ENCODE measurements at places on chromosomes 7 and 10. TPM values are rescaled to one million over a fixed set of nuclear protein-coding genes. Genes with fewer than 3 reads are reported as not detected.

The ZNRF2 gene
- total RNA-seq = 7.7 TPM

The HNRNPH3 gene
- 130 TPM for total RNA-seq

The LIPM gene
- not detected for total RNA-seq

The CPED1 gene
- total RNA-seq = 19.2 TPM

DNA sequence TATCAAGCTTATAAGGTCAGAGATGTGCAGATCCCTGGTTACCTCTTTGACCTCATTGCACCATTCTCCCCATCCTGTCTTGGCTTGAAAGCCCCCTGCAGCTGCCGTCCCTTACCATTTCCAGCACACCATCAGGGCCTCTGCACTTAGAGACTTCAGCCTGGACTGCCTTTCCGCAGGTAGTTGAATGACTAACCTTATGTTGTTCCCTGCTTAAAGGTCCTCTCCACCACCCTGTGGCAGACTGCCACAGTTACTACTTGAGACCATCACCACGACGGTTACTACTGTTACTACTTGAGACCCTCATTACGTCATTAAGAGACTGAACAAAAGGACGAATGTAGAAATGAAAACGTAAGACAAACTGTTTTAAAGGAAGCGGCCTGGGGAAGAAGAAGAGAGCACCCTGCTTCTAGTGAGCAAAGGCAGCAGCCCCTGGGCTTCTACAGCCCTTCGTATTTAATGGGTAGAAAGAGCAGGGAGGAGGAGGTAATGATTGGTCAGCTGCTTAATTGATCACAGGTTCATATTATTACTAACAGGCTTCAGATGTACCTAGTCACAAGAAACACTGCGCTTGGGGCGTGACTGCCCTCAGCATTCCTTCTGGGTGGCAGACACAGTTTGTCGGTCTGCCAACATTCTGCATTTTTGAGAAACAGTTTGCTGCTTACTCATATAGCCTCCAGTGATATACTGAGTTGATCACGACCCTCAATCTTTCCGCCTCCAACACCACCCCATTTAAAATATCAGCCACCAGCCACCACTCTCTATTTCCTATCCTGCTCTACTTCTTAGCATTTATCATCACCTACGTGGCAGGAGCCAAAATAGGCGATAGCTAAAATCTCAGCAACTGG, 74.1 kb upstream of the PARD3 start:
- no peak for DNase-seq

DNA sequence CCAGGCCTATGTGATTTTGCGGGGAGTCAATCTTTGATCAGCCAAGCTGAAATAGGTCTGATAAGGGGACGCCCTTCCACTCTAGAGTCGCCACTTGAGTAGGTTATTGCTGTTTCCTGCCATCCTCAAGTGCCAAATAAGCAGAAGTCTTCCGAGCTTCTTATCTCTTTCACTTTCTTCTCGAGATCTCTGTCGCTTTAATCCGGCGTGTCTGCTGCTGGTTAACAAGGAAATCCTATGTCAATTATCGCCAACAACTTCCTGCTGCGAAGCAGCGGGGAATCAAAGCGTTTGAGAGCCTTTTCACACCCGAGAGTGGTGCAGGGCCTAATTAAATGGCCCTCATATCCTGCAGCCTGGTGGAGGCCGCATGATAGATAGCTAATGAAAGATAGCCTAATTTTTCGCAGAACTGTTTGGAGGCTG, 215.9 kb downstream of the RAB11FIP2 start:
- no peak for DNase-seq

GRCh38 chr10:105837951-105838350, 1196.9 kb downstream of the SORCS3 start:
- no peak for DNase-seq

DNA sequence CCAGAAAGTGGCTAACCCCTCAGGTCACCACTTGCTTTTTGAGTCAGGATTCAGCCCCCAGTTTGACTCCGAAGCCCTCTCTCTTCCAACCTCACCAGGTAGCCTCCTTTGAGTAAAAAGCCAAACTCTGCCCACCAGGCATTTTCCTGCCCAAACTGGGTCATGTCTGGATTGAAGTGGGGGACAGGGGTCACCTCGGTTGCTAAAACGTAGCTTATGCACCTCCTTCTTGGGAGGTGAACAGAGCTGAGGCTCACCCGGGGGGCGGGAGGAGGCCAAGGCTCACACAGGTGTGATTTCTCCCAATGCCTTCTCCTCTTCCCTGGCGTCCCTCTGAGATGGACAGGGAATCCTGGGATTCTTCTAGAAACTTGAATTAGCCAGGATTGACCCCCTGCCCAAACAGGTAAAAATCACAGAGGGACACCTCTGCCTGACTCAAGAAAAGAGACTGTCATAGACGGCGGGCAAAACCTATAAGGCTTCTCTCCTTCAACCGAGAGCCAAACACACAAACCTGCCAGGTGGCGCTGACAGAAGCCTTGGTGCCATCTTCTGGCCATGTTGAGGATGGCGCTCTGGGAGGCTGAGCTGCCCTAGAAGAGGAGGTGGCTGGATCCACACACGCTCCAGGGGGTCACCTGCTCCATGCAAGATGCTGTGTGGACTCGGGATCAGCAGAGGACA, 51.6 kb downstream of the PRLHR start:
- peak; percentile 35 for DNase-seq

DNA sequence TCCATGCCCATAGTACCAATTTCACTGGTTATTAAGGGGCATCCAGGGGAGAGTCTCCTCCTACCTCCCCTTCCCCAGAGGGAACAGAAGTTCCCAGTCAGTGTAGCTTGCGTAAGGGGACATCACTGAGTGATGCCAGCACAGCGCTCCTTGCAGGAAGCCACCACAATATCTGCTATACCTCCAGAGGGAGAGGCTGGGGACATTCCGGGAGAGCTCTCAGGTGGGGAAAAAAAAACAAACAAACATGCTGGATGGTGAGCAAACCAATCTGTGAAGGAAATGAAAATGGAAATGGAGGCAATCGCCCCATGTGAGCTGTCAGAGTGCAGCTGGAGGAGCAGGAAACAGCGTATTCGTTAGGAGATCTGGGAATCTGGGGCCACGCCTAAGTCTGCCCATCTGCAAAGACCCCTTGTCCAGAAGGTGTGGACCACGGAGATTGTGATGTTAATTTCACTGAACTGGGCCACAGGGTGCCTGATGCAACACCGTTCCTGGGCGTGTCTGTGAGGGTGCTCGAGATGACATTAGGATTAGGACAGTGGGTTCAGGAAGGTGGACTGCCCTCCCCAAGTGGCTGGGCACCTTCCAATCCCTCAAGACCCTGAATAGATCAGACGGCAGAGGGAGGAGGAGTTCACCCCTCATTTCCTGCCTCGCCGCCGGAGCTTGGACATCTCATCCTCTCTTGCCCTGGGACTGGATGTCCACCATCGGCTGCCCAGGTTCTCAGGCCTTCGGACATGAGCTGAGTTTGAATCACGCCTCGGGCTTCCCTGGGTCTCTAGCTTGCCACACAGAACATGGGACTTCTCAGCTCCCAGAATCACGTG, 30.5 kb downstream of the GNA12 start:
- no peak for DNase-seq

GRCh38 chr7:2621948-2622640, 9.7 kb upstream of the TTYH3 start:
- peak; percentile 55 for DNase-seq

GRCh38 chr10:79101560-79102497, 33.1 kb downstream of the ZMIZ1 start:
- peak; percentile 70 for DNase-seq

- DNase-seq = no peak
These were observed 442.6 kb upstream of the IGFBP3 start for GRCh38 chr7:46363688-46364087.

GRCh38 chr7:99831595-99831994, 3.8 kb downstream of the CYP3A43 start:
- DNase-seq = no peak

GRCh38 chr7:79520543-79520942, 67.1 kb upstream of the MAGI2 start:
- no peak for DNase-seq

DNA sequence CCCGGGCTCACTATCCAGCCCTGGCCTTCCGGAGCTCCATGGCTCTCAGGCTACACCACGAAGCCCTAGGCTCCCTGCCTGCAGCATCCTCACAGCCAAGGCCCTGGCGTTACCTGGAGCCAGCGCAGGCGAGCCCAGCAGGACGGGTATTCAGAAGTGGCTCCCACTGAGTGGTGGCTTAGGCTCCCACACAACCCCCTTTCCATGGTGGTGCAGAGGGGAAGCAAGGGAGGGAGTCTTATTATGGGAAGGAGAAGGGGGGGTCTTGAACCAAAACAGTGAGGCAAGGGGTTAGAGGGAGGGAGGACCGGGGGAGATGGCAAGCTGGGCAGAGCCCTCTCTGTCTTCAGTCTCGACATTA, 29.6 kb upstream of the NDST2 start:
- DNase-seq = no peak

Measured in left cardiac atrium (tissue), 4 donors.